ENCODE measurements at places on chromosomes 2 and 18.
A peak's percentile ranks its signal among the peaks of the same experiment; 100 is the strongest.

DNA sequence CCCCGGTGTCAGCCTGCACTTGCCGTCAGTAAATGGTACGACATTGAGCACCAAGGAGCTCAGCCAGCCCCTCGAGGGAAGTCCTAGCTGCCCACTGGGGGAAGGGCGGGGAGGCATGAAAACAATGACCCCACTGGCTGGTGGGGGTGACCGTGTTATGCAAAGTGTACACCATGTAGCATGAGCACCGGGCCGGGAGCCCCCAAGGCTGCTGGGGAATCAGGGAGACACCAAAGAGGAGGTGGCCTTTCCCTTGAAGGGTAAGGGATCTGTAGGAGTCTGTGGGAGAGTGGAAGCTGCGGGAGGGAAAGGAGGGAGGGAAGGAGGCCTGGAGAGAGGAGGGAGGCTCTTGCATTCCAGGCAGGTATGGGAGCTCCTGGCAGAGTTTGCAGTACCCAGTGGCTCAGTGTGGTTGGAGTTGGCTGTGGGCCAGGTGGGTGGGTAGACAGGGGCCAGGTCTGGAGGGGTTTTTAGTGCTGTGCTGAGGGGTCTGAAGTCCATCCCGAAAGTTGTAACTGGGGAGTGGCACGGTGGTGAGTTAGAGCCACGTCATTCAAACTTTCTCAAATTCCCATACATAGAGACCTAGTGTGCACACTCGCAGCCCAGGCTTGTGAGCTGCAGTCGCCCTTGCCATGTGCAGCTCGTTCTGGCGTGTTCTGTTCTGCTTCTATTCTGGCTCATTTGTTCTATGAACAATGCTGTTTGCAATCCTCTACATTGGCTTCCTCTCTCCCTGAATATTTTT is 22.4 kb downstream of the RRM2 start:
- DNase-seq = no peak

DNA sequence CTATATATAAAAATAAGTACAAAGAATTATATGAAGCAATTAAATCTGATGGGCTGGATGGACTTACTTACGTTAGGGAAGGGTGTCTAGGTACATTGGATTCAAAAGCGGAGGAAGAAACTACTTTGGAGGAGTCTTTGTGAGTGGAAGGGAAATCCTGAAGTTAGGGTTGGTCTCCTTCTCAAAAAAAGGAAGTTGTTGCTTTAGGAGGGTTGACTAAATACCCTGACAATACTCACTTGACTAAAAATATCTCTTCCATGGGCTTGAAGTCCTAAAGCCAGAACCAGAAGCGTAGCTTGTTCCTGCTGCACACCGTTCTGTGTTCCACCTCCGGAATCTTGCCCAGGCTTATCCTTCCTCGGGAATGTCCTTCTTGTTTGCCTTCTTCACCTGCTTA is 143.3 kb upstream of the ZEB2 start:
- no peak for DNase-seq

DNA sequence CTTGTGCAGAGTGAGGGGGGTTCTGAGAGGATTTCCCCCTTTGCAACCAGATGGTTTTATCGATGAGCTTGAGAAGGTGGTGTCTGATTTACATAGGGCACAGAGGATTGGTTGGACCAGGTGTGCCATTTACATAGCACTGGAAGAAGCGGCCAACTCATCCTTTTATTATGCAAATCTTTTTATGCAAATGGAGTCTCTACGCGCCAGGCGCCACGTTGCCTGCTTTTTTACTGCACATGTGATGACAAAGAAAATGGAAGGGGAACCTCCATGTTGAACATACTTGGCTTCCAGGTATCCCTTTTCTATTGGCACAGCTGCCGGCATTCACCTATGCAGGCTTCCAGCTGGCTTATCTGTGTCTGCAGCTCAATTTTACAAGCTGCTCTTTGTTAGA is 18.4 kb upstream of the TXNL4A start:
- DNase-seq = no peak

DNA sequence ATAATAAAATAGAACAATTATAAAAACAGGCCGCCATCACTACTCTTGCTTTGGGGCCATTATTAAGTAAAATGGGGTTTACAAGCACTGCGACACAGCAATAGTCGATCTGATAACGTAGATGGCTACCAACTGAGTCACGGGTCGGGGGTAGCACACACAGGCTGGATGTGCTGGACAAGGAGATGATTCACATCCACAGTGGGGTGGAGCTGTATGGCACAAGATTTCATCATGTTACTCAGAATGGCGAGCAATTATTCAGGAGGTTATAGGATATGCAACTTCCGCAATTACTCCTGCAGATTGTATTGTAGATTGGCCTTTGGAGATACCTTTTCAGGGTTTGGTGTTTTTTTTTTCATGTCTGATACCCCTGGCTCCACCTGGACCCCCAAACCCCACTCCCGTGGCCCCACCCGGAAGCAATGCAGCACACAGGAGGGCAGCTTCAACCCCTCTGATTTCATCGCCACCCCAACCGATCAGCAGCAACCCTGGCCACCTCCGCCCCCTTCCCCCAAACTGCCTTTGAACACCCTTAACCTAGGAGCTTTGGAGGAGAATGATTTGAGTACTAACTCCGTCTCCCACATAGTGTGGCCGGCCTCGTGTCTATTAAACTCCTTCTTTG is 21.4 kb upstream of the MLPH start:
- no peak for DNase-seq

DNA sequence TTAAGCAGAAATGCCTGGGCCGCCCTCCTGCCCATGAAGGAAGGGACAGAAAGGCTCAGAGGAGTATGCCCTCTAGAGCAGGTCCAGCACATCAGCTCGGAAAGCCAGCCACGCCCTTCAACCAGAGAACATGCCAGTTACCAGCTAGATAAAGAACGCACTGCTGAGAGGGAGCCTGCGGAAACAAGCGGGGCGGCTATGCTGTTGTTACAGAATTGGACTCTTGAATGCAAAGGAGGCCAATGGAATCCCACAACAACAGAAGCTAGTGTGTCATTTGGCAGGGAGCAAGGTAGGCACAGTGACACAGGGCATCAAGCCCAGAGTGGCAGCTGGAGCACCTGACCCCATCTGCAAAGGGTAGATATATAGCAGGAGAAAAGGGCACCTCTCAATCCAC is 242.9 kb upstream of the ID2 start:
- no peak for DNase-seq

DNA sequence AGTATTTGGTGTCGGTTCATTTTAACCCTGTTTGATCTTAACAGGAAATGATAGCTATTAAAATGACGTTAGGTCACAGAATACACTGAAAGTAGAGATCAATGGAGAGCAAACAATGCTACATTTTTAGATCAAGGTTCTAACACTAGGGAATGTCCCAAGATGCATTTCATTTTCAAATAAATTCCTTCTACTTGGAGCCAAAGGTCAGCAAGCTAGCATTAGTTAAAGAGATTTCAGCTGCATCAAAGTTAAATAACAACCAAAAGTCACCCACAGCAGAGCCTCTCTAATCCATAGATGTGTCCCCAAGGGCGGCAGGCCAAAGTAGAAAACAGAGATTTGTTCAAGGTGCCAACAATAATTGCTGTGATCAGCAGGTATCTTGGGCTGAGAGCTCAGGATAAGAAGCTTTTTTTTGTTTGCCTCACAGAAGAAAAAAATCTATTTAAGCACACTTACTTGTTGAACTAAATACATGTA is 1233.6 kb upstream of the TMEFF2 start:
- no peak for DNase-seq

DNA sequence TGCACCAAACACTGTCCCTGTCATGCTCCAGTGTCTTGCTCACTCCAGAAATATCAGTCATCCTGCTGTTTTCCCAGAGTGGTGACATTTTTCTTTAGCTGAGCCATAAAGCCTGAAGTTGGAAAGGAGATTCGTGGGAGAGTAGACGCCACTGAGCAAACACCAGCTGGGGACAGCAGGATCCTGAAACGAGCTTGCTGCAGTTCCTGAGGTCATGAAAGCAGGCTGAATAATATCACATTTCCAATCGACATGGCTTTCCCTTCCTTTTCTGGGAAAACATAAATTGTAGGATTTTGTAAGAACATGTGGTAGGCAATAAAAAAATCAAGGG is 276.4 kb downstream of the CDCA7 start:
- DNase-seq = peak; percentile 47

- DNase-seq = no peak
Observed at GRCh38 chr2:196914867-196915460, 11.5 kb downstream of the PGAP1 start.

DNA sequence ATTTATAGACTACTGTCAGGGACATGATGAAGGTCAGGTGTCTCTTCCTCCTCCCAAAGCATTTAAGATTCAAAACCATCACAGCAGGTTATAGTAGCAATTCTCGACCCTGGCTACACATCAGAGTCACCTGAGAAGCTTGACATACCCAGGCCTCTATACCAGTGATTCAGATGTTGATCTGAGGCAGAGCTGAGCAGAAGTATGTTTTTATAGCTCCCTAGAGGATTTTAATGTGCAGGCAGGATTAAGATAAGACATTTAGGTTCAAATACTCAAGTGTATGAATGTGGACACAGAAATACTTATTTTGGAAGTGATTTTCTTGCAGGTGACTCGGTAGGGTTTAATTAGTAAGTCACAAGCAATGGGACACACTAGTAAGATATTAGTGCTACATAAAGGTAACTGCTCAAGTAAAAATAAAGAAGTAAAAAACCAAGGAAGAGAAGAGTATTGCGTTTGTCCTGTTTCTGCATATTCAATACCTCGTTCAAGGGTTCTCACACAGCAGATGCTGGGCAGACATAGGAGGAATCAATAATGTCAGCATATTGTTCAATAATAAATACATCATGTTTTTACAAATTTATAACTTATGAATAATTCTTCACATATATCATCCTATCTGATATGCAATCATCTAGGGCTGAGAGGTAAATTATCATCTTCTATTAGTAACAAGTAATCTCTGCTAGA is 7.0 kb downstream of the GCFC2 start:
- no peak for DNase-seq

- peak; percentile 46 for DNase-seq
Observed at GRCh38 chr2:26558271-26559043, 80.5 kb upstream of the OTOF start.

- DNase-seq = no peak
Observed at GRCh38 chr2:109217362-109218086, 88.5 kb downstream of the SH3RF3 start.

- no peak for DNase-seq
Observed at GRCh38 chr2:18430996-18431748, 129.3 kb downstream of the RDH14 start.

DNA sequence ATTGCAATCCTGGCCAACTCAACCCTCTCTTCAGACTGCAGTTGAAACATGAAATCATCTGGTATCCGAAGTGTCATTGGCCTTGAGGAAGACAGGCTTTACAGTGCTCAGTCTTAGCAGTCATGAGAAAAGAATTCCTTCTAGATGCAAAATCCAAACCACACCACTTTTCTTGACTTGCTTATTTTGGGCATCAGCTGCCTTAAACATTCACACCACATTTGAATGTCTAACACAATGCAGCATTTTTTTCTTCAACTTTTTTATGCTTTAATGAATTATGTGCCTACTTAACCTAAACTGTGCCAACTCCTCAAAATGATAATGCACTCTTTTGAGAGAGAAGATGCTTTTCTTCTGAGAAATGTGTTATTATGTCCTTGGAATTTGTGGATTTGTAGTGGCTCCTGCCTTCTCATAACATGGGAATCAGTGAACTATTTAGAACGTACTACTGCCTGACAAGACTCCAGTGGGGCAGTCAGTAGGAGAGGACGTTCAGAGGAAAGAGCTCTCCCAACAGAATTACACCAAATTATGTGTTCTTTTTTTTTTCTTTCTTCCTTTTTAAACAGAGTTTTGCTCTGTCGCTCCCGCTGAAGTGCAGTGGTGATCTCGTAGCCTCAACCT is 3.2 kb upstream of the FAM98A start:
- no peak for DNase-seq

DNA sequence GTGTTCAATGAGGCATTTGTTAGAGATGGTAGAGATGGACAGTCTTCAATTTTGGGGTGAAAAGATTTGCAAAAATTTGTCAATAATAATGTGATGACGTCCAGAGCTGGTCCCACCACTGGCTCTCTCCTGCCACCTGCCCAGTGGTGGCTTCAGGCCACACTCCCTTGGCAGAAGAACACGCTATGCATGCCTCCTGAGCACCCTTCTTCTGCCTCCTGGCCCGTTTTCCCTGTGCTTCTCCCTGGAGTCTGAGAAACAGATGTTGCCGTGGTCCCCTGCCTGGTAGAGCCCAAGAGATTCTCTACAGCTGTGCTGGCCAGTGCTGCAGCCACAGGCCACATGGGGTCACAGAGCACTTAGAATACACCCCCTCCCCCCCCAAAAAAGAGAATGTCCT is 33.6 kb downstream of the INPP5D start:
- DNase-seq = no peak

- no peak for DNase-seq
Observed at GRCh38 chr2:54942373-54942772, 107.9 kb downstream of the RTN4 start.

DNA sequence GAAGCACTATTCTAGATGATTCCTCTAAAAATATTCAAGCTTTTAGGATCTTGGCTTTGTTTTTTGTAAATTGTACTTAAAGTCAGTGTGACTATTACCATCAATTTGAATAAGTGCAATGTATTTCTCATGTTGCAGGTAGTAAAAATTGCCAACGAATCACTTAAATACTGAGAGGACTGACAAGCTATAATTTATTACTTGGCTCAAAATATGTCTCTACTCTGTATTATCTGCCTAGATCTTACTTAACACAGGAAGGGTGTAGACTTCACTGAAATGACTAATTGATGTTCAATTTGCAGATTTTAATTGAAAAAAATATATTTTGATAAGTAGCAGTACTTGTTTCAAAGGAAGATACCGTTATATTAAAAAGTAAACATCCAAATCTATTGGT is 202.3 kb downstream of the SLC8A1 start:
- no peak for DNase-seq
